ENCODE measurements at places on chromosomes 6 and 20.
A peak's percentile ranks its signal among the peaks of the same experiment; 100 is the strongest.

DNA sequence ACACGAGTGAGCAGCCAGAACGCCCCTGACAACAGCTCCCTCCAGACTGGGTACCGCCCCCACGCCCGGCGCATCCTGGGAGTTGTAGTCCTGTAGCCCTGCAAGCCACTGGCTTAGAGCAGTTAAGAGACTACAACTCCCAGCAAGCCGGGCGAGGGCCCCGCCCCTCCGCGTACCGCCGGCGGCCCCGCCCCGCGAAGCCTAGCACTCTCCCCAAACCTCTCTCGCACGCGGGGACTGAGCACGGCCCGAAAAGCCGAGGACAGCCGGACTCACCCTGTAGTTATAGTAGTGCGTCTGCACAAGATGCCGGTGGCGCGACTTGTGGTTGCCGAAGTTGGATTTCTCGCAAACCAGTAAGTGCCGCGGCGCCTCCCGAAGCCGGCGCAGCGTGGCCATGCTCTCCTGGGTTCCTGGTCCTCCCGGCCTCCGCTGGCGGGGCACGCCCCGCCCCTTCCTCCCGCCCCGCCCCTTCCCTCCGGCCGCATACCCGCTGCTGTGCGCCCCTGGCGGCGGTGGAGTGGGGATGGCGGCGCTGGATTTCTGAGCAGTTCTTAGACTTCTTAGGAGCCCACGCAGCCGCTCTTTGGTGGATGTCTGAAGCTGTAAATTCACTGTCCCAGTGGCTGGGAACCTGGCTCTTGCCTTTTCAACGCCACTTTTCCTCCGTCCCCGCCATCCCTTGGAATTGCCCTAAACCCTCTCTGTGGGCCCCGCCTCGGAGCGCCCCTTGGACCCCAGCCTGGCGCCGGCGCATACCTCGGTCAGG, at the start of gene RPP40:
TSS of gene RPP40 (minus strand) at position 434 of the 769 bp plus-strand sequence. CDS start at position 399, 35 bp downstream.
- peak; percentile 98 for DNase-seq

DNA sequence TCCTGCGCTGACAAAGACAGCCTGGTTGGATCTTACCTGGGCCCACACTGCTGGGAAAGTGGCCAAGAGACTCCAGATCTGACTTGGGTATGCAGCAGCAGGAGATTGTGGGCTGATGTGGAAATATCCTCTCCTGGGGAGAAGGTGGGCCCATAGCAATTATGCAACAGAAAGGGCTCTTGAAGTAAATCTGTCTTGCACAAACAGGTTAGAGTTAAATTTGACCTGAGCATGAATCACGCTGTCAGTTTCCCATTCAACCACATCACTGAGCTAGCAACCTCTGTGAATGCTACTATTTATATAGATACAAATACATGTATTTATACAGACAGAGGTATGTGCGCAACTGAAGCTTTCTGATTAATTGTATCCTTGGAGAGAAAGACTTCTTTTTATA, 28.3 kb upstream of the PDYN start:
- no peak for DNase-seq

GRCh38 chr20:50996901-50997865, 25.7 kb downstream of the KCNG1 start:
- DNase-seq: no peak

GRCh38 chr20:5313916-5314315, 2.8 kb downstream of the PROKR2 start:
- no peak for DNase-seq

DNA sequence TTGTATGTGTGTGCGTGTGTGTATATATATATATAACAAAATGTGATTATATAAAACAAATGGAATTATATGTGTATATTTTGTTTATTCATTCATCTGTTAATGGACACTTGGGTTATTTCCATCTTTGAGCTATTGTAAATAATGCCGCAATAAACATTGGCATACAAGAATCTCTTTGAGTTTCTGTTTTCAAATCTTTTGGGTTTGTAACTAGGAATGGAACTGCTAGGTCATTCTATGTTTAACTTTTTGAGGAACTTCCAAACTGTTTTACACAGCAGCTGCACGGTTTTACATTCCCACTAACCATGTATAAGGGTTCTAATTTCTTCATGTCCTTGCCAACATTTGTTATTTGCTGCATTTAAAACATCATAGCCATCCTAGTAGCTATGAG, 39.9 kb upstream of the TGM2 start:
- no peak for DNase-seq
